Erythroblast (primary cell): ENCODE measurements at places on chromosomes 3 and 15.

DNA sequence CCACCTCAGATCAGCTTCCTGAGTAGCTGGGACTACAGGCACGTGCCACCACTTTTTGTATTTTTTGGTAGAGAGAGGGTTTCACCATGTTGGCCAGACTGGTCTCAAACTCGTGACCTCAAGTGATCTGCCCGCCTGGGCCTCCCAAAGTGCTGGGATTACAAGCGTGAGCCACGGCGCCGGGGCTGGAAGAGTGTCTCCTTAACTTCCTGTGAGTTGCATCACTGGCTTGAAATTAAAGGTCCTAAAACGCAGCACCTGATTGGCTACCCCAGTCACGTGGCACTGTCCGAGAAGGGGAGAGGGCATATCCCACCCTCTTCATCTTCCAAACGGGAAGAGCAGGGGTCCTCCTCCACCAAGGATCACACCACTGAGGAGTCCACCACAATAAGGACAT, 5.5 kb upstream of the FAM174B start:
- DNase-seq, result no peak

DNA sequence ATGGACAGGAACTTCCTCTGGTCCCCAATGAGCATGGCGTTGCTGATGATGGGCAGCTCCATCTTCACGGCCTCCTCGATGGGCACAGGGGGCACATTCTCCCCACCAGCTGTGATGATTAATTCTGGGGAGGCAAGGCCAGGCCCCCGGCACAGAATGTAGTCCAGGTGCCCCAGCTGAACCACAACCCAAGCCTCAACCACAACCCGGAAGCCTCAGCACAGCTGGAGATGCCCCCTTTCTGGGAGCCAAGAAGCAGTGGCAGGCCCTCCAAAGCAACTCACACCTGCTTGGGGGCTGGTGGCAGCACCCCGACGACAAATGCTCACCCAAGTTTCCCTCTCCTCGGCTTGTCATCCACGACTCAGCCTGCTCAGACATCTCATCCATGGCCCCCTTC, 25.2 kb downstream of the IDH3A start:
- DNase-seq, result no peak

DNA sequence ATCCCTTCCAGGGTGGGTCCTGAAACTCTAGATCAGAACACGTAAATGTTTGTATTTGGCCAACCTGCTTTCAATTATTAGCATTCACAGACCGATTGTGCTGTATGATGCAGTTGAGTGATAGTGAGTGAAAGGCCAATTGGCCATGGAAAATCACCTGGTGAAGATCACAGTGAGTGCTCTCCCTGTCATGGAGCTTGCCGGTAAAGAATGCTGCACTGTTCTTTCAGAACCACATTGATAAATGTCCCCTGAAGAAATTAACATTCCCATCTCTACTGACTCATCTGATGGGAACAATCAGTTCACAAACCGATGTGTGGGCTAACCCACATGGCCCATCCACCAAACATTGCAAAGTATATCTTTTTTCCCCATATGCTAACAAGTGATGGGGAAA, 324.8 kb upstream of the TBL1XR1 start:
- no peak for DNase-seq

DNA sequence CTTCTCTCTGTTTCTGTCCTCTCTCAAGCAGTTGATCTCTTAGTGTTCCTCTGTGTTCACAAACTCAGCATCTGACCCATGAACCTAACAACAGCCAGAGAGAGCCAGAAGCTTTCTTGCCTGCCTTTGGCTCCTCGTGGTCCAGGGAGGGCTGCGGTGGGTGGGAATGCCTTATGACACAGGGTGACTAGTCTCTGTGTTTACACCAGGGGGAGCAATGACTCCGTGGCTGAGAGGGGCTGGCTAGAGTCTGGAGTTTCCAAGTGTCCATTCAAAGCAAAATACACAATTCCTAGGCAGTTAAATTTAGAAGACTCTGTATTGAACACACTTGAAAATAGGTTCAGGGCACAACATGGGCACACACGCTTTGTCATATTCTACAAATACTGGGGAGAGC, 370.0 kb upstream of the FRG2C start:
- no peak for DNase-seq

DNA sequence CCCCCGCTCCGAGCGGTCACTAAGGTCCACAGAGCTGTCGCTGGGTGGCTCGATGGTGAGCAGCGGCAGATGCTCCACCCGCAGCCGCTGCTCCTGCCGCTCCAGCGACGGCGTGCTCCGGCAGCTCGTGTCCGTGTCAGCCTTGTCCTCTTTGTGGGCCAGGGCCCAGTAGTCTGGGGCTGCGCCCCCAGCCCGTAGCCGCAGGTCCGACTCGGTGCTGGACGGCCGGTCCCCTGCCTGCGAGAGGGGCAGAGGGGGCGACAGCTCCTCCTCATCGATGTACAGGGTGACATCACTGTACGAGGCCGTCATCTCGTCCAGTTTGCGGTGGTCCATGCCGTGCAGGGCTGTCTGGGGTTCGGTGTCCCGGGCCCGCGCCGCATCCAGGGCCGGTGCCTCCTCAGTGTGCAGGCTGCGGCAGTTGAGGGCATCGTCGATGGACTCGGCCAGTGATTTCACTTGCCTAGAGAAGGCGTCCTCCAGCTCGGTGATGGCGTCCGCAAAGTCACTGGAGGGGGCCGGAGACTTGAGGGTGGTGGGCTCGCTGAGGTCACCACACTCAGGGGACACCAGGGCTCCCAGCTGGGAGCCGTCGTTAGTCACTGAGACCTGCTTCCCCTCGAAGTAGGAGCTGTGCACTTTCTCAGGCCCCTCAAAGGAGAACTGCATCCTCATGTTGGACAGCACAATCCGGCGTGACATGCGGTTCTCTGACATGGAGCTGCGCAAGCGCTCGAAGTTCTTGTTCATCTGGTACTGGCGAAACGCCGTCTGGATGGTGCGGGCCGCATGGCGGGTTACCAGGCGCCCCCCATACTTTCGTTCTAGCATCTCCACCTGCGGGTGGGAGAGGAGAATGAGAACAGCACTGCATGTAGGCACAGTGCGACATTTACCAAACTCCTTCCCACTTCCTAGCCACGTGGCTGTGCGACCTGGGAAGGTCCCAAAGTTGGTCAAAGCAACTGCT, 94.8 kb upstream of the RPL32 start:
- no peak for DNase-seq

- DNase-seq, result no peak
These were observed 53.5 kb upstream of the PCSK6 start for GRCh38 chr15:101543026-101543390.

DNA sequence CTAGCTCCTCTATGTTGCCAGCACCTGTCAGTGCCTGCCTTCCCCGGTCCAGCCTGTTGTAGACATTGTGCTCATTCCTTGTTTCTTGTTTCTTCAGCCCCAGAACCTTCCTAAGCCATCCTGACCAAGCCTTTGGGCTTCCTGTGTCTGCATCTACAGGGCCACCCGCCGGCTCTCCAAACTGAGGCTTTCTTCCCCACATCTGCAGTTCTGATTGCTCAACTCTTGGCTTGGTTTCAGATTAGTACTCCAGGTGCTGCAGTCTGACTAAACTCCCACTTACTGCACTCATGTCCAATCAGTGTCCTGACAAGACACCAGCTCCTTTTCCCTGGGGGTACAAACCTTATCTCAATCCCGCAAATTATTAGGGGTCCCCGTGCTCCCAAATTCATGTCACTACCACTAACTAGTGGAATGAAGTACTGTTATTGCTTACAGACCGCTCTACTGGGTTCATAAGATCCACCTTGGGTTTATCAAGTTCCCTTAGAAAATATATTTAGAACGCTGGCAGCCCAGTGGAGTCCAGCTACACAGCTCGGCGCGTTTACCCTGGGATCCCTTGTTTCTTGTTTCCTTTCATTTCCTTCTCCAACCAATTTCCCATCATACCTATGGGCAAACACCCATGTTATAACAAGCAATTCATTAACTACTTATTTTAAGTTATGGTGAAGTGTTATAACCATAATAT, 114.2 kb upstream of the TJP1 start:
- no peak for DNase-seq

DNA sequence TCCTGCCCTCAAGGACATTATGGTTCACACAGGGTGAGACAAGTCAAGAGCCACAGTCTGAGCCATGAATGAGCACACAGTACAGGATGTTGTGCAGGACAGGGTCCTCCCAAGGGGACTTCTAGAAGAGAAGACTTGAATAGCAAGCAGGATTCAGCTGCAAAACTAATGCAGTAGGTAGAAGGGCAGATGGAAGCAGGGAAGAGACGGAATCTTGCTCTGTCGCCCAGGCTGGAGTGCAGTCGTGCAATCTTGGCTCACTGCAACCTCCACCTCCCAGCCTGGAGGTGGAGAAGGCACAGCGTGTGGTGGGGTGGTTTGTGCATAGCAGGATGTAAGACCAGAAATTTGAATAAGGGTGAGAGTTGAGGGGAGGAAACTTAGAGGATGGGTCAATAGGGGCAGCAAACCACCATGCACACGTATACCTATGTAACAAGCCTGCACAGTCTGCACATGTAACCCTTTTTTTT, 8.0 kb downstream of the BCL2L10 start:
- no peak for DNase-seq

DNA sequence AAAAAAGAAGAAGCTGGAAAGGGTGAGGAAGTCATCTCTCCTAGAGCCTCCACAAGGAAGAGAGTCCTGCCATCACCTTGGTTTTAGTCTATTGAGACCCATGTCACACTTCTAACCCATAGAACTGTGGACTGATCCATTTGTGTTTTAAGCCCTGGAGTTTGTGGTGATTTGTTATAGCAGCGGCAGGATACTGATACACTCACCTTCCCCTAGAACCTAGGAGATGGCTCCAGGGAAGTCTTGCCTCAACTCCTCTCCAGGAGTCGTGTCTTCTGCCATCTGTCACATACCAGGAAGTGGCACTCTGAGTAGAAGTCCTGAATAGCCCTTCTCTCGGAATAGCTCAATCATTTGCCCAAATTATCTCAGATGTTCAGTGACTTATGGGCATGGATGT, 14.6 kb upstream of the APBA2 start:
- no peak for DNase-seq

DNA sequence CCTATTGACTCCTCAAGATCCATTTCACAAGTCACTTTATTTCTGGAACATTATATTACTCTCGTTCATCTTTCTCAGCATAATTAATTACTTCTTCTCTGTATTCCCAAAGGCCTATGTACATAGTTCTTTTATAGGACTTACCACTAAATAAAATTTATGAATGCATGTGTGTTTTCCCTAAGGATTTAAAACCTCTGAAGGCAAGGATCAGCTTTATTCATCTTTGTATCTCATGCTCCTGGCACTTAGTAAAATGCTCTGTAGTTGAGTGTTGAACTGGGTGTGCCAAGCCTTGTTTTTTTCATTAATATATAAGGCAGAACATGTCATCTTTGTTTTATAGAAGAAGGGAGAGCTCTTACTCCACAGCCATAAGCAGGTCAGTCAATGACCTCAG, 194.1 kb upstream of the ZPLD1 start:
- DNase-seq, result no peak

DNA sequence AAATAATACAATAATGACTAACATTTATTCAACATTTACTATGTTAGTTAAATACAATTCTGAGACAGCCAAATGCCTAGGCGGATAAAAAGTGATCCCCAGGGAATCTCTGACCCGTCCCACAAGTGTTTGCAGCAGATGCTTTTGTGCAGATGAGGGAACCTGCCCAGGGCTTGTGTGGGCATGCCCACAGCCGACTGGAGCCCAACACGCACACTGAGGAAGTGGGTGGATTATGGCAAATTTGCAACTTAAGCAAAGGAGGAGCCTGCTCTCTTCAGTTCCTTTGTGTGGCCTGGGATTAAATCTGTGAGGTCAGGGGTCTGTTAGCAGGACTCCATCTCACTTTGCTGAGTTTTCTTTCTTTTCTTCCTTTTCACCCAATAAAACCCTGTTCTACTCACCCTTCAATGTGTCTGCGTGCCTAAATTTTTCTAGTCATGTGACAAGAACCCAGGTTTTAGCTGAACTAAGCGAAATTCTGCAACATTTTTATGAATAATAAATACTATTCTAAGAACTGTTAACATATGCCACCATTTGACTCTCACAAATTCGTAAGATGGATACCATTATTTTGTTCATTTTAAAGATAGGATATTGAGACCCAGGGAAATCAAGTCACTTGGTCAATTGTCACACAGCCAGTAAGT, 13.9 kb upstream of the RTP1 start:
- no peak for DNase-seq

DNA sequence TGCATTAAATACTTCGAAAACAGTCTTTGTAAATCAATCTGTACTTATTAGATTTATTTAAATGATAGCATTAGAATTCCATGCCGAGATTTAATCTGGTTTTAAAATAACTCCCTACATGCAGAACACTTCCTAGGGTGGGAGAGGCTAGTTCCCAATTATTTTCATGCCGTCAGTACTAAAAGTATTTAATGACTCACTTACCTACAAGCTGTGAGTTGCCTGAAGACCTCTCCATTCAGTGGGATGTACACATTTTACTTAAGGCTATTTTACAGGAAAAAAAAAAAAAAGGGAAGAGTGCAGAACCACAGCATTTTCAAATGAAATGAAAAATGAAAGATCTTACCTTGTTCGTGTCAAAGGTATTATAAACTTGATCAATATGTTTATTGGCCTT, 469 bp downstream of the GUCA1C start:
- DNase-seq, result no peak

GRCh38 chr3:105662306-105662705, 206.5 kb downstream of the CBLB start:
- DNase-seq, result no peak
